ENCODE measurements at places on chromosomes 12 and 14.

DNA sequence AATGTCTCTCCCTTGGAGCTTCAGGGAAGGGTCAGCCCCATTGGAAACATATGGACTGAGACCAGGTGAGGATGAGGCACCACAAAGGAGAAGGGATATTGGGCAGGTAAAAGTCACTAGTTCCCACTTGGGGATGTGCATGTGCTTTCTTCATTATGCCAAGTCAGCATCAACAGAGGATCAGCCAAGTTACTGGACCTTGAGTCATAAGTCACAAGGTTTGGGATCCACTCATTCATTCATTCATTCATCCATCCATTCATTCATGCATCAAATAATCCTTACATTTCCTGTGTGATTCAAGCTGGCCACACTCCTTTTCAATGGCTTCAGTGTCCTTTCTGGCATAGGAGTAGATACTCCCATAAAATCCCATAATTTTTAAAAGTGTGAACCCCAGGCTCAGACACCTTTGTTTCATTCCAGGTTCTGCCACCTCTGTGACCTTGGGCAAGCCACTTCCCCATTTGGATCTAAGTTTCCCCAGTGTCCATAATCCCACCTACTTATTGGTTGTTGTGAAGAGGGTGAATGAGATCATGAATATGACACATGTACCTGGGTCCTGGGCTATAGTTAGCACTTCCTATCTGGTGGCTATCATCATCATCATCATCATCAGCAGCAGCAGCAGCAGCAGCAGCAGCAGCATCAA is 162.1 kb upstream of the LHX5 start:
- no peak overlapping the region for H3K27ac ChIP-seq
- peaks cover 52% of the 10 kb centered on the region for H3K27me3 ChIP-seq
- no peaks in the 10 kb centered on the region for H3K36me3 ChIP-seq

DNA sequence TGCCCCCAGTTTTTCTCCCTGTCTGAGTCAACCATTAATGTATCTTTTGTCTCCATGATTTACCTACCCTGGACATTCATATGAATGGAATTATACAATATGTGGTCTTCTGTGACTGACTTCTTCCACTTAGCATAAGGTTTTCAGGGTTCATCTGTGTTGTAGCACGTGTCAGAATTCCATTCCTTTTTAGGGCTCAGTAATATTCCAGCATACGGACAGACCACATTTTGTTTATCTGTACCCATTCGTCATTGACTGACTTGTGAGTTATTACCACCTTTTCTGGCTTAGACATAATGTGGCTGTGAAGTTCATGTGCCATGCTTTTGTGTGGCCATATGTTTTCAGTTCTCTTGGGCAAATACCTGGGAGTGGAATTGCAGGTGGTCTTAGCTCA is 37.9 kb downstream of the TSPAN9 start:
- peaks cover 5% of the 10 kb centered on the region for H3K36me3 ChIP-seq
- DNase-seq = no peak
- no peak overlapping the region for H3K27ac ChIP-seq
- H3K4me3 ChIP-seq = no peak overlapping the region

GRCh38 chr12:64160021-64160710 is 61.9 kb downstream of the KICS2 start:
- no peak overlapping the region for H3K4me3 ChIP-seq
- no peaks in the 10 kb centered on the region for H3K4me1 ChIP-seq
- peaks cover 24% of the 10 kb centered on the region for H3K27me3 ChIP-seq
- H3K36me3 ChIP-seq = no peaks in the 10 kb centered on the region
- no peak overlapping the region for H3K27ac ChIP-seq

DNA sequence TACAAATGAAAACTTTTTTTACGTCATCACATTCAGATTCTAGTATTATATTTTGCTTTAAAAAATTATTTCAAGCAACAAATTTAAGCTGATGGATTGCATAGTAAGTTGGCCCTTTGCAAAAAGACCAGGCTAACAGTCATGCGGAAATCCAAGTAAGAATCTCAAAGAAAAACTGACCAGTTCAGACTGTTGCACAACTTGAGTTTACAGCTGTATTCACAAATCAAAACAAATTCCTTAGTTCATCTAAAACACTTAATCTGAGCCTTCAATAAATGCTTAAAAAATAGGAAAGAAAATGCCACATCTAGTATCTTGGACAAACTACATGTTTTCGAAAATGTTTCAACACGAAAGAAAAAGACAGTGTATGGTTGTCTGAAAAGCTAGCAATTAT is 847 bp downstream of the CCDC59 start:
- peak overlapping the region; percentile 100 for H3K27ac ChIP-seq
- no peak for DNase-seq
- no peaks in the 10 kb centered on the region for H3K27me3 ChIP-seq
- peaks cover 22% of the 10 kb centered on the region for H3K36me3 ChIP-seq
- H3K4me1 ChIP-seq = peaks cover 34% of the 10 kb centered on the region
- peak overlapping the region; percentile 99 for H3K4me3 ChIP-seq

DNA sequence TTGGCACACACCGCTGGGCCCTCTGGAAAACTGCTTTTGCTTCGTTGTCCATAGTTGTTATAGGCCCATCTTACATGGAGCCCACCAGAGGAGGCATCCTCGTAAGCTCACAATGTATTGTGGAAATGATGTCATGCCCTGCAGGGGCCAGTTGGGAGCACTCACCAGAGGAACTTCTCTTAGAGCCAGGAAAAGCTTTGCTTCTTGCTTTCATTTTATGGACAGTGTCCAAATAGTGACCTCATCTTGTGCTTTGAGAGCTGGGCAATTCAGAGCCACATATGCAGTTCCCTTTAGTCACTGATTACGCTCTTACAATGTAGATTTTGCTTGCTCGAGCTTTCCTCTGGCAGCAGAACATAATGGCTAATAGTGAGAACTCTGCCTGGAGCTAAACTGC is 275.6 kb downstream of the AACS start:
- no peak for DNase-seq
- H3K27me3 ChIP-seq = peaks cover 69% of the 10 kb centered on the region
- no peaks in the 10 kb centered on the region for H3K4me1 ChIP-seq
- no peaks in the 10 kb centered on the region for H3K36me3 ChIP-seq
- H3K27ac ChIP-seq = no peak overlapping the region

DNA sequence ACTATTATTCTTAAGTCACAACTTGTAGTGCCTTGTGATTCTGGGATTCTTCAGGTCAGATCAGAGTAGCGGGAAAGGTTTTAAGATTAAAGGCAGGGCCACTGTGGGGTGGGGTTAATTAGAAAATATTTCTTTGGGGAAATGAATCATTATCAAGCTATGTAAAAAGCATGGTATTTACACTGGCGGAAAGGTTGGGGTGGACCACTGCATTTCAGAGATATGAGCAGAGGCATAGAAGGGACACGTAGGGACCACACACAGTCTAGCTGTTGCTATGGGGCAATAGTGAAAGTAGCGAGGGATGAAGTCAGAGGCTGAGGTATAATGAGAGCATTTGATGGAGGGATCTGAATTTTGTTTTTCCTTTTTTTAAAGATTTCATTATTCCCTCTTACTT is 31.7 kb upstream of the KCNH3 start:
- no peaks in the 10 kb centered on the region for H3K27me3 ChIP-seq
- H3K4me3 ChIP-seq = no peak overlapping the region
- H3K4me1 ChIP-seq = peaks cover 9% of the 10 kb centered on the region
- peaks cover 28% of the 10 kb centered on the region for H3K36me3 ChIP-seq

GRCh38 chr12:104951759-104952509 is 6.2 kb downstream of the SLC41A2 start:
- peaks cover 5% of the 10 kb centered on the region for H3K4me1 ChIP-seq
- no peaks in the 10 kb centered on the region for H3K36me3 ChIP-seq
- H3K27ac ChIP-seq = no peak overlapping the region
- H3K27me3 ChIP-seq = peaks cover 18% of the 10 kb centered on the region

DNA sequence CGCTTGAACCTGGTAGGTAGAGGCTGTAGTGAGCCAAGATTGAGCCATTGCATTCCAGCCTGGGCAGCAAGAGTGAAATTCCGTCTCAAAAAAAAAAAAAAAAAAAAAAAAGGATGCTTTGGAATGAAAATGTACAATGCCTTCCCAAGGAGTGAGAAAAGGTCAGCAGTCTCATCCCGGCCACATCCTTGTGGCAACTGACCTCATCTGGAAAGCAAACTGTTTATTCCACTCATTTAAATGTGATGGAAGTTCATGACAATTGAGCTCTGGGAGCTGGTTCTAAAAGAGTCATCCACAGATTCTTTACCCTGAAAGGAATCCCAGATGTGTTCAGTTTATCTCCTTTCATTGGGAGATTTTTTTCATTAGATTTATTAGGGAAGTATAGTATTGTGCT is 19.4 kb upstream of the LIMA1 start:
- H3K4me3 ChIP-seq = no peak overlapping the region
- peaks cover 2% of the 10 kb centered on the region for H3K4me1 ChIP-seq
- no peak overlapping the region for H3K27ac ChIP-seq
- no peaks in the 10 kb centered on the region for H3K36me3 ChIP-seq
- H3K27me3 ChIP-seq = no peaks in the 10 kb centered on the region
- no peak for DNase-seq

DNA sequence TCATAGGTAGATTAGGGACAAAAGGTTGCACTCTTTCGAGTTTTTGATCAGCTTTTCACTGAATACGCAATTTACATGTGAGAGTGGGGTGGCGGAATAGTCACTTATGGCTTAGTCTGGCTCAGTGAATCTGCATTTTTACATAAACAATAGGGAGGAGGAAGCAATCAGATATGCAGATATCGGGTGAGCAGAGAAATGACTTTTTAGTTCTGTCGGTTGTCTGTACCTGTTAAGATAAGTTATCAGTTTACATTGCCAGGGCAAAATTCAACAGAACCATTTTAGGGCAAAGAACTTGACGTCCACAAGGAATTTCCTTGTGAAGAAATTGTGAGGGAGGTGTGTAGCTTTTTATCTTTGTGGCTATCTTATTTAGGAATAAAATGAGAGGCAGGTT is 15.4 kb upstream of the EGLN3 start:
- DNase-seq = no peak
- peaks cover 13% of the 10 kb centered on the region for H3K4me1 ChIP-seq
- H3K36me3 ChIP-seq = peaks cover 9% of the 10 kb centered on the region
- no peaks in the 10 kb centered on the region for H3K27me3 ChIP-seq
- no peak overlapping the region for H3K4me3 ChIP-seq

DNA sequence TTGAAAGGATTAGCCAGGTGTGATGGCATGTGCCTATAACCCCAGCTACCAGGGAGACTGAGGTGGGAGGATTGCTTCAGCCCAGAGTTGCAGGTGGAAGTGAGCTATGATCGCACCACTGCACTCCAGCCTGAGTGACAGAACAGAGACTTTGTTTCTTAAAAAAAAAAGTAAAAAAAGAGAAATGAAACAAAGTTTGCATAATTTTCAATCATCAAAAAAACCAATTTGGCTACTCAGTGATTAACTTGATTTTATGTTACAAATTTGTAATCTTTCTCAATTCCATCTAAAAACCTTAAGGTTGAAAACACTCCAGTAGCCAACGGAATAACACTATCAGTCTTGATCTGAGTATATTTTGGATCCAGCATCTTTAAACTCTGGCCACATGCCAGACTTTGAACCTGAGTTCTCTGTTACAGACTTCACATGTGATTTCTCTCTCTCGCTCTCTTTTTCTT is 12.6 kb upstream of the DENND5B start:
- no peaks in the 10 kb centered on the region for H3K27me3 ChIP-seq
- H3K36me3 ChIP-seq = peaks cover 7% of the 10 kb centered on the region
- H3K27ac ChIP-seq = no peak overlapping the region
- no peak for DNase-seq

- no peak overlapping the region for H3K27ac ChIP-seq
- no peak for DNase-seq
- no peaks in the 10 kb centered on the region for H3K27me3 ChIP-seq
- H3K4me3 ChIP-seq = no peak overlapping the region
These were observed 361.9 kb upstream of the FKBP4 start for GRCh38 chr12:2432856-2433255.

DNA sequence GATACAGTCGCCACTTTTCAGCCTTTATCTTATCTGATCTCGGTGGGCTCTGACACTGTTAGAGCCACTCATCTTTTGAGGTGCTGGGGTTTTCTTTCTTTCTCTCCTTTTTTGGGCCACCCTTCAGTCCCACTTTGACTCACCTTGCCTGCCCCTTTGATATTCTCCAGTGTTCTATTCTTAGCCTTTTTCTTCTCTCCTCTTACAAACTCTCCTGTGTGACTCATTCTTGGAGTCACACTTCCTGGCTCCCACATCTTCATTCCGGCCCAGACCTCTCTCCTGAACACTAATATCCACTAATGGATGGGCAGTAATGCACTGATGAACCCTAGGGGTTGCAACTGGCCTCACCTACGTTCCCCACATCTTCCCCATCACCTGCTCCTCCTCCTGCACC is 2.2 kb upstream of the DCD start:
- H3K27ac ChIP-seq = no peak overlapping the region
- H3K4me1 ChIP-seq = no peaks in the 10 kb centered on the region
- no peak for DNase-seq

- peaks cover 30% of the 10 kb centered on the region for H3K4me1 ChIP-seq
- peak overlapping the region; percentile 89 for H3K27ac ChIP-seq
- H3K36me3 ChIP-seq = peaks cover 12% of the 10 kb centered on the region
- no peak for DNase-seq
- peak overlapping the region; percentile 54 for H3K4me3 ChIP-seq
- H3K27me3 ChIP-seq = no peaks in the 10 kb centered on the region
These were observed 2.4 kb downstream of the EAPP start for GRCh38 chr14:34536951-34537676.

DNA sequence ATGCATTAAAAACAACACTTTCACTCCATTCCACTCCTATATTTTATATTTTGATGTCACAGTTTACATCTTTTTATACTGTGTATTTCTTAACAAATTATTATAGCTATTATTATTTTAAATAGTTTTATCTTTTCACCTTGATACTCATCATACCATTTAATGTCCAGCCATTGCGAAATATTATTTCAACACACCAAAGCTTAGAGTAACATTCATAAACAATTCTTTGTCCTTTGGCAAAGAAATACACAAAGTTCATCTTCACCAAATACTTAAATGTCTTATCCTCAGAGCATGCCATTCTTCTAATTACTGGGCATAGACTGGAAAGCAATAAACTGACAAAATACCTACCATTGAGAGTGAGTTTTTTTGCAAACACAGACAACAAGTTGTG is 1963.4 kb upstream of the FLRT2 start:
- no peak overlapping the region for H3K4me3 ChIP-seq
- DNase-seq = no peak
- peaks cover 2% of the 10 kb centered on the region for H3K4me1 ChIP-seq
- H3K36me3 ChIP-seq = no peaks in the 10 kb centered on the region

GRCh38 chr12:95083471-95083870 is 10.1 kb upstream of the NR2C1 start:
- peaks cover 18% of the 10 kb centered on the region for H3K4me1 ChIP-seq
- peak overlapping the region; percentile 88 for H3K27ac ChIP-seq
- H3K4me3 ChIP-seq = no peak overlapping the region
- peaks cover 3% of the 10 kb centered on the region for H3K36me3 ChIP-seq
- no peak for DNase-seq
- H3K27me3 ChIP-seq = no peaks in the 10 kb centered on the region
